Osteocyte (in vitro differentiated cells): ENCODE measurements at places on chromosomes 12 and 14. TPM values are rescaled to one million over a fixed set of nuclear protein-coding genes. Genes with fewer than 3 reads are reported as not detected.

TSPAN19 gene
- total RNA-seq = not detected in 2 replicates

GDF3 gene
- not detected in 2 replicates for total RNA-seq

PRH2 gene
- total RNA-seq = not detected in 2 replicates

DNA sequence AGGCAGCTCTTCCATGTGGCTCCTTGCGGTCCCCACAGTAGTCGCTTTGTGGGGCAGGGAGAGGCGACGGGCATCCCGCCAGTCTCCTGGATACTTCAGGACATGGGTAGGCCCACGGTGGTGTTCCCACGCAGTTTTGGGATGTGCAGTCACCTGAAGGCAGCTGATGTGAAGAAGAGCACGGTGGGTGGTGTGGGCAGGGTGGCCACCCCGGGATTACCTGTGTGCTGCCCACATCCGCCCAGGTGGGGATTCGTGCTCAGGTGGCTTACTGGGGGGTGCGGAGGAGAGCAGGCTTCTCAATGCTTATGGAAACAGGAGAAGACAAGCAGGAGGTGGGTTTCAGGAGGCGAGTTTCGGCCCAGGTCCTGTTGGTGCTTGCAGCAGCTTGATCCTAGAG, 28.4 kb upstream of the TDRD9 start:
- no peak for DNase-seq
- H3K4me3 ChIP-seq = no peak overlapping the region
- no peaks in the 10 kb centered on the region for H3K4me1 ChIP-seq
- no peaks in the 10 kb centered on the region for H3K27me3 ChIP-seq

DNA sequence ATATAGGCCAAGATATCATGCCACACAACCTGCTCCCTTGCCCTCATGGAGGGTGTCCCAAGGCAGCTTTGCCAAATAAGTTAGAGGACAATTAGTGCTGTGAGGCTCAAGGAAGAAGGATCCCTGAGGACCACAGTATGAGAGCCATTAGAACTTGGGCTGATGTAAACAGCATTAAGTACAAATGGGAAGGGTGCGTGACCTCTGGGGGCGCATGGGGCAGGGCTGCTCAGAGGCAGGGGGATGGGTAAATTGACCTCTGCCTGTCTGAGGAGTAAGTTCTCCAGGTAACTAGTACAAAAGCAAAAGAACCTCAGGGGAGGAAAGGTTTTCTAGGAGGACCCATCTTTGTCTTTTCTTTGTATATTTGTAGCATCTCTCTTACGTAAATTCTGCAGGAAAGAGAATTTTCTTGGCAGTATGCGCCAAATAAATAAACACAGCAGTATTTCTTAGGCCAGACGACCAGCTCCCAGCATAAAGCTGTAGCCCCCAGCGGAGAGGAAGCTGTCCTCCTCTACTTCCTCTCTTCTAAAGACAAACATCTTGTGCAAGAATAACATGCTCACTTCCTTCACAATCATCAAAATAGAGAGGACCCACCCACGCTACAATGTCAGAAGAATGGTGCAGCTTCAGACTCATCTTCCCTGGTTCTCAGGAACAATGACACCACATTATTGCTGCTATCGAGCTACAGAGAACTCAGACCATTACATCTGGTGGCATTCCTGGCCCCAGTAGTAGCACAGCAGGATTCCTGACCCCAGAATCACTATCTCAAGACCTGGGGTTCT, 16.4 kb upstream of the VWF start:
- H3K36me3 ChIP-seq = no peaks in the 10 kb centered on the region
- DNase-seq = no peak
- H3K27ac ChIP-seq = no peak overlapping the region

DNA sequence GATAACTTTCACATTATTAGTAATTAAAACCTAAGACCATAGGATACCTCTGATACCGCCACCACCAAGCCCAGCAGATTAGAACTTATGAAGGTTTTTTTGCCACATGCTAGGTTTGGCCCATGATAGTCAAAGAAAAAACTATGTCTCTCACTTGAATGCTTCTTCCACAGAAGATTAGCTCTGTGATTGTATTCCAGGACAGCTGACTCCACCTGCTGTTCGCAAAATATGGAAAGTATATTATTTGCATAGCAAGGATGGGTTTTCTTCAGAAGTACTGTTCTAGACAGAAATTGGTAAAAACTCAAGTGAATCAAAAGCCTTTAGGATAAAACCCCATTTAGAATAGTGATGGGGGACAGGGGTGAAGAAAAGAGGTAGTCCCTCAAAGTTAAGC, 42.2 kb downstream of the PPFIBP1 start:
- H3K27me3 ChIP-seq = no peaks in the 10 kb centered on the region
- H3K36me3 ChIP-seq = peaks cover 2% of the 10 kb centered on the region
- H3K27ac ChIP-seq = no peak overlapping the region
- H3K4me3 ChIP-seq = no peak overlapping the region
- peaks cover 22% of the 10 kb centered on the region for H3K4me1 ChIP-seq

- no peak for DNase-seq
- H3K27ac ChIP-seq = no peak overlapping the region
- peaks cover 39% of the 10 kb centered on the region for H3K36me3 ChIP-seq
- H3K4me3 ChIP-seq = no peak overlapping the region
Measured at GRCh38 chr12:110135806-110136205, 11.6 kb downstream of the IFT81 start.

DNA sequence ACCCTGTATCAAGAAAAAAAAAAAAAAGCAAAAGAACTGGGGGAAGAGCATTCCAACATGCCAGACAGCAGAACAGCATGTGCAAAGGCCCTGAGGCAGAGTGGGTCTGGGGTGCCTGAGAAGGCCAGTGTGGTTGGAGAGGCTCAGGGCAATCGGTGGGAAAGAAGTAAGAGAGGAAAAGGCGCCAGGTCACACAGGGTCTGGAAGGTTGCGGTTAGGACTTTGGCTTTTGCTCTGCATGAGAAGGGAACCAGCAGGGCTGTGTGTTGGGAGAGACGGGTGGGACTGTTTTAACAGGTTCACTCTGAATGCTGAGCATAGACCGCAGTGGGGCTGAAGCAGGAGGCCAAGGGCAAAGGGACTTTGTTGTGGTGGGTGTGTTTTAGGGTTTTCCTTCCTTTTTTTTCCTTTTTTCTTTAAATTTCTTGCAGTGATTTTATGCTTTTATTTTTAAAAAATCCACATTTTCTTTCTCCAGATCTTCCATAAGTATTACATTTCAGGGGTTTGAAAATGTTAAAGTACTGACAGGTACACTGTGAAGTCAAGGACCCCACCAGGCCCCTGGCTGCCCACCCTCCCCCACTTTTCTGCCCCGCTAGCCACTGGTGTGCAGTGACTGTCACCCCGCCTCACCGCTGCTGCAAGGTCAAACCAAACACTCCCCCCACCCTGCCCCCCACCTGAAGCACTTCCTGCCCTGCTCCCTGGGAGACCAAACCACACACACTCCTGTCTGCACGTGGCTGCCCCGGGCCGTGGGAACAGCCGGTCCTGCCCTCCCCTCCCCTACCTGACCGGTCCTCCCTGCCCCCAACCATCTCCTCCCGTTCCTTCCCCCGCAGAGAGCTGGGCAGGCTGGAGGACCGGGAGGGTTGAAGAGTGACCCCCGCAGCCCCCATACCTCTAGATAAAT, 30.0 kb downstream of the DTX1 start:
- H3K27me3 ChIP-seq = peaks cover 54% of the 10 kb centered on the region
- no peak overlapping the region for H3K27ac ChIP-seq
- H3K36me3 ChIP-seq = no peaks in the 10 kb centered on the region
- peaks cover 3% of the 10 kb centered on the region for H3K4me1 ChIP-seq
- no peak for DNase-seq
- no peak overlapping the region for H3K4me3 ChIP-seq
